ENCODE measurements at places on chromosomes 2 and 18.
A peak's percentile ranks its signal among the peaks of the same experiment; 100 is the strongest.

GRCh38 chr18:48319801-48320638, 89.2 kb downstream of the ZBTB7C start:
- no peak for DNase-seq

DNA sequence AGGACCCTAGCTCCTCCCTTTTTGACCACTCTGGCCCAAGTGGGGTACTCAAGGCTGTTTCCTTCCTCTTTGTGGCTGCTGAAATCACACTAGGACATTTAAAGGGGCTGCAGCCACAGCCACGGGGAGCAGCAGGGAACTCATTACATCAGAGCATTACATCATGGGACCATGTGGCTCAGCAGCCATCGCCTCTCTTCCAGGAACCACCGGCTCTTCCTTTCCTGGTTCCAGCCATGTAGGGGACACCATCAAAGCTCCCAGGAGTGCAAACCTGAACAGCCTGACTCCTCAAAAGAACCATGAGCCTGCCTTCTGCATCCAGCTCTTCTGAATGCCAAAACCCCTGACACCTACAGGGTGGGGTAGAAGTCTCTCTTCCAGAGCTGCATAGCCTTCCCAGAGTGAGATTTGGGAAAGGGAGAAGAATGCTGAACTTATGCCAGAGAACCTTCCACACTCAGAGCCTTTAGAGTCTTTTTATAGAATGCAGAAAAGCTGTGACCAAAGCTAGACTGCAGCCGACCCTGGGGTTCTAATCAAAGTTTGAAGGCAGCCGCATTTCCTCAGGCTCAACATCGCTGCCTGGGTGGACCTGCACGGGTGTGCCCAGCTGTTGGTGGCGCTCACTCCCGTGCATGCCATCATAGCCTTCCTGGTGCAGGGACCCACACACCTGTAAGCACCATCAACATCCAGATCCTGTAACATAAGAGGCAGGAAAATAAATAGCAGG, 121.7 kb downstream of the KLHL29 start:
- DNase-seq, result no peak

- DNase-seq, result no peak
These were observed 124.2 kb upstream of the SIX3 start for GRCh38 chr2:44817256-44817655.

DNA sequence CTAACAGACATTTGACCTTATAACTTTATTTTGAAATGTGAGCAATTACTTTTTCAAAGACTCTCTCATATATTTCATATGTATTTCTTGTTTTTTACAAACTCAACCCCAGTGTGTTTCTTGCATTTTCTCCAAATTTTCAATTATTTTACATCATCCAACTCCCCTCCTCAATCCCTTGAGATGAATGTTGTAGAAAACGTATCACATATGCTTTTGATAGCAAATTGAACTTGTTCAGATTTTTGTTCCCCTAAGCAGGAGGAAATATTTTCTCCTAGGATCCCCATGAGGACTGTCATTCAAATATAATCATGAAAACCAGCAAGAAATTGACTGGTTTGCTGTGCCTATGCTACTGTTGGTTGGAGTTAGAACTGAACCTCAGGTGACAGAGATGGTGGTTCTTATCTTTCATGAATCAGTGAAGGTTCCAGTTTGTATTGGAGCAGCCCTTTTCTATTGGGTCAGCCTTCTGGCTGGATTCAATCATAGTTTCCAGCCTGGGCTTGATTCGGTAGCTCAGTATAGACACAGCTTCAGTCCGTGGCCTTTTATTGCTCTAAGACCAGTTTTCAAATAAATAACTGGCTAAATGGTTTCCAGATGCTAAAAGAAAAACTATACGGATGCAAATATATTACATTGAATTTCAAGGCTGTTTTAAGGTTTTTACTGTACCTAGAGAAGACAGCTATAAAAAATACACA, 591.0 kb downstream of the EPHA4 start:
- no peak for DNase-seq

GRCh38 chr2:101361522-101361921, 25.8 kb downstream of the CREG2 start:
- DNase-seq, result no peak

DNA sequence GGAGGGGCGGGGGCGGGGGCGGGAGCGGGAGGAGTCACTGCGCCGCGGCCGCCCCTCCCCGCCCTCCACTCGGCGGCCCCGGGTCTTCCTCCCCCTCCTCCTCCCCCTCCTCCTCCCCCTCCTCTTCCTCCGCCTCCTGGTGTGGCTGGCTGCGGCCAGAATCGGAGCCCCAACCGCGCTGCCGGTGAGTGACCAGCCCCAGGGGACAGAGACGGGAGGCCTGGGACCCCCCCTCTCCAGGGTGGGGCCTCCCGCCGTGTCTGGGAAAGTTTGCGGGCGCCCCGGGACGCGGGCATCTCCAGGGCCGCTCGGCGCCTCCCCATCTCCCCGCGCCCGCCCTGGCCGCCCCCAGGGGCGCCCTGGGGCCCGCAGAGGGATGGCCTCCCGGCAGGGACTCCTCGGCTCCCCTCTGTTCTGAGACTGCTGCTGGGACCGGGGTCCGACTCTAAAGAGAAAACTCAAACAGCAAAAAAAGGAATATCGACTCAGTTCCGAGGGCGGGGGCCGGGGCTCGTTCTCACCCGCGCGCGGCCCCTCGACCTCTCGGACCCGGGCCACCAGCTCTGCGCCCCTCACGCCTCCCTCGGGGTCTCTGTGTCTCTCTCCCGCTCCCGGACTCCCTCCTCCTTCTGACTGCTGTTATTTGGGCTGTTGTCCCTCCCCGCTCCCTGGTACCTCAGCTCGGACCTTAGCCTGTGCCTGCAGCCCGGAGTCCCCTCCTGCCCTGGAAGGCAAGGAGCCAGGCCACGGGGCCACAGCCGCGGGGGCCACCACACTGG, at the start of gene STON1:
Gene STON1, plus strand, starts transcription at position 122 of the 779 bp plus-strand sequence. CDS start 50,480 bp downstream, outside the sequence.
- peak; percentile 64 for DNase-seq

DNA sequence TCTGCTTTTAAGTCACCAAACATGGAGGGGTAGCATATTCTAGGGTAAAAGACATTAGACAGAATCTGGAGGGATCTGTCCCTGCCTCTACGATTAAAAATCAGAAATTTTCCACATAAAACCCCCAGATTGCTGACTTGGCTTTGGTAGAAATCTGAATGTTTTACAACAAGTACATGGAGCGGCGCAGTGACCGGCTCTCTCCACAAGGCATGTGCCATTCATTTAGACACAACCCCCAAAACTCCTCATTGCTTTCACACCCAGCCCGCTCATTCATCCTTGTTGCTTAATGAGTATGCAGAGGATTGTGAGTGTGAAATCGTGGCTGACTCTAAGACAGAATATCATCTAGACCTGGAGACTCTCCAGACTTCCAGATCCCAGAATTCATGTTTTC, 140.6 kb downstream of the CNTNAP5 start:
- DNase-seq, result no peak

- no peak for DNase-seq
These were observed 39.7 kb upstream of the EML4 start for GRCh38 chr2:42129487-42129852.

GRCh38 chr2:155308367-155309009, 610.0 kb downstream of the KCNJ3 start:
- no peak for DNase-seq

GRCh38 chr2:163983911-163984310, 248.1 kb upstream of the FIGN start:
- no peak for DNase-seq

Data from activated CD8-positive, alpha-beta memory T cell treated with anti-CD3 and anti-CD28 coated beads for 24 hours (primary cell).